ENCODE measurements at places on chromosomes 13 and 19.

- peak; percentile 36 for DNase-seq
Observed at GRCh38 chr19:50460161-50460765, 16.0 kb upstream of the EMC10 start.

GRCh38 chr13:46964789-46965527 is 68.1 kb upstream of the HTR2A start:
- peak; percentile 63 for DNase-seq

DNA sequence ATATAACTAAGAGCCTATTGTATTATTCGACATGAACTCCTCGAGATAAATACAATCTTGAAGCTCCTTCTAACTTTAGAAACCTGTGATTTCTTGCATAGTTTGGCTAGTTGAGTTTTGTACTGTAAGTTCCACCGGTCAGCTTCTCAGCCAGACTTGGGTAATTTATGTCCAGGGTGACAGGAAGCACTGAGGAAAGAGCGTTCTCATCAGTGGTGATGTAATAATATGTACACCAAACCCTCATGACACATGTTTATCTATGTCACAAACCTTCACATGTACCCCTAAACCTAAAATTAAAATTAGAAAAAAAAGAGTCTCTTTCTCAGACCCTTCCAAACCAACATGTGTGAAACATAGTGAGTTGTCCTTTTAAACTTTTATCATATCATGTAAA is 205.7 kb downstream of the KCNRG start:
- no peak for DNase-seq

GRCh38 chr13:97307118-97307881 is 85.2 kb downstream of the MBNL2 start:
- DNase-seq, result no peak

DNA sequence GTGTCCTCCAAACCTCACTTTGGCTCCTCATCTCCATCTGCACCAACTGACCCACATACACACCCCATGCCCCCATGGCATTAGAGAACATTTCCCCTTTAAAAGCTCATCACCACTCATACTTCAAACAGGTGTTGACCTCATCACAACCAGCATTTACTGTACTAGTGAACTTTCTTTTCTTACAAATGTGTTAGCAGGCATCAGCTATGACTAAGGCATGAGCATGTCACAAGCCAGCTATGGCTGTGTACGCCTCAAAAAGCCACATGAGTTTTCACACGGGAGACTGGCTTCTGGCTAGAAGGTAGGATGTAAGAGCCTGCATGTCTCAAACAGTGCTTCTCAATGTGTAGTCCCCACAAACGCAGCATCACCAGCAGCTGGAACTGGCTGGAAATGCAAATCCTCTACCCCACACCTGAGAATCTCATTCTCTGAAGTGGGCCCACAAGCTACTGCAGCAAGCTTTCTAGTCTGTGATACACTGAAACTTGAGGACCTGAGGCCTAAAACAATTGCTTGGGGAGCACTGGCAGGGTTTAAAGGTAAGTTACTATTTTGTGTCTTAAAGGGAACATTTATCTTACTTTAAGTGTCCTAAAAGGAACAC is 66.8 kb downstream of the TUBGCP3 start:
- no peak for DNase-seq

GRCh38 chr13:42345367-42345766 is 73.4 kb downstream of the AKAP11 start:
- DNase-seq, result no peak

- DNase-seq, result no peak
Observed at GRCh38 chr13:76223565-76223964, 587.4 kb downstream of the LMO7 start.

DNA sequence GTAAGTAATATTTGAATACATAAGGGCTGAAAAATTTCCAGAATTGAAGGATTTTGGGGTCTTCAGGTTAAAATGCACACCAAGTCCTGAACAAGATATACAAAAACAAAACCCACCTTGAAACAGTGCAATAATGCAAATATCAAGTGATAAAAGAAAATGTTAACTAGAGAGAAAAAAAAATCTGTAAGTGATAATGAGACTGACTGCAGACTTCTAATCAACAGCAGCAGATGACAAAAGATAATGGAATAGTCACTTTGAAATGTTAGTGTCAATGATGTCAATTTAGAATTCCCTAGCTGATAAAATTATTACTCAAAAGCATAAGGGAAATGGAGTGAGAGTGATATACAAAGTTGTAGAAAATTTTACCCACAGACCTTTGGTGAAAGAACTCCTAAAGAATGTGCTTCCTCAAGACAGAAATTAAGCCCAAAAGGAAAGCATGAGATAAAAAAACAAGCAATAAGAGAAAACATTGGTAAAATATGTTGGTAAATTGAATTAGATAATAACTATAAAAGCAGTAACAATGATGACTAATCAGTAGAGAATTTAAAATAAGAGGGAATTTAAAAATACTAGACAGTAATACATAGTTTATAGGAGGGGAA is 12.4 kb upstream of the DGKH start:
- DNase-seq, result peak; percentile 21

GRCh38 chr13:42649831-42650230 is 75.9 kb downstream of the TNFSF11 start:
- DNase-seq, result peak; percentile 47

DNA sequence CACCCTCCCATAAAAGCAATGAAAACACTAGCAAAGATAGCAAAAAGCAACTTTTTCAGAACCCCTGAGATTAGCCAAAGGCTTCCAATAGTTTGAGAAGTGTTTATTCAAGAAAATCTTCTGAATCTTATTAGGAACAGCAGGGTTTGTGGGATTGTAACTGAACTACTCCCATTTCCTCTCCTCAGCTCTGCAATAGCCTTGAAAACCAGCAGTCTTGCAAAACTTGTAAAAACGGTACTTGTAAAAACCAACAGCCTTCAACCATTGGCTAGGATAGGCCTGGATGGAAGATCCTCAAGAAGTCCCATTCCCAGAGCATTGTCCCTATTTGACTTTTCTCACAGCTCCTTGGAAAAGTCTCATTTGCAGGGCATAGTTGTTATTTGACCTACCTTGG is 12.1 kb downstream of the RNASEH2B start:
- no peak for DNase-seq

- no peak for DNase-seq
Observed at GRCh38 chr13:91684746-91685145, 286.3 kb downstream of the GPC5 start.

- DNase-seq, result no peak
Observed at GRCh38 chr19:3049089-3049488, 13.2 kb downstream of the TLE5 start.

- DNase-seq, result peak; percentile 86
Observed at GRCh38 chr13:50951366-50951765, 41.8 kb downstream of the RNASEH2B start.

GRCh38 chr19:41883463-41883820 is 458 bp downstream of the ARHGEF1 start:
- no peak for DNase-seq

- DNase-seq, result no peak
Observed at GRCh38 chr13:61830475-61830874, 414.8 kb upstream of the PCDH20 start.

- no peak for DNase-seq
Observed at GRCh38 chr19:35205733-35206323, 22.7 kb downstream of the FAM187B start.

GRCh38 chr19:6754653-6755463 is 12.4 kb downstream of the SH2D3A start:
- no peak for DNase-seq

DNA sequence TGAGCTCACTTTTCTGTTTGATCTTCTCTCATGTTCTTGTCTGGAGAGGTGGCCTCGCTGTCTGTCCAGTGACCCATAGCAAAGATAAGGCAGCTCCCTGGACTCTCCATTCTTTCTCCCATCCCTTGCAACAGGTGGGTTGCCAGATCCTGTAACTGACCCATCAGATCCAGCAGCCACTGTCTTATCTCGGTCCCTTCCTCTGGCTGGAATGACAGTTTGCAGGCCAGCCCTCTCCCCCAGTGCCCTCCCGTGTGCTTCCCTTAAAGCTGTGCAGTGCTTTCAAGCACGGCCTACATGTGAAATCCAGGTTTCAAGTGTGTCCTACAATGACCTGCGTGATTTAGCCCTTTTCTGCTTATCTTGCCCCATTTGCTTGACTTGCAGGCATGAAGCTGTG is 3.7 kb downstream of the GTF3A start:
- no peak for DNase-seq

- no peak for DNase-seq
Observed at GRCh38 chr19:42086188-42086736, 10.3 kb downstream of the ZNF574 start.

DNA sequence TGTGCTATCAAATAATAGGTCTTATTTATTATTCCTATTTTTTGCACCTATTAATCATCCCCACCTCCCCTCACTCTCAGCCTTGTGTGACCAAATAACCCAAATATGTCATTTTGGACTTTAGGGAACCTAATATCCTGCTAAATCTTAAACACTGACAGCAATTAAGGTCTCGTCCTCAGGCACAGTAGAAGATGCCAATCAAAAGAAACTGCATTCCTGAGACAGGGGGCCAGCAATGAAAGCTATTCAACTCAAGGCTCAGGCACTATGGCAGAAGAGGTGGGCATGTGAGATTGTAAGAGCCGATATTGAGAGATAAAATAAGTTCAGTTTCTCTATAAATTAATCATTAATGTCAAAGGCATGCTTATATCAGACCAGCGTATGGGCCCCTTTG is 1437.7 kb upstream of the PCDH9 start:
- DNase-seq, result no peak

GRCh38 chr13:51873837-51874236 is 12.1 kb downstream of the CCDC70 start:
- DNase-seq, result no peak

- peak; percentile 72 for DNase-seq
Observed at GRCh38 chr19:49793561-49793840, 19.6 kb downstream of the FUZ start.

DNA sequence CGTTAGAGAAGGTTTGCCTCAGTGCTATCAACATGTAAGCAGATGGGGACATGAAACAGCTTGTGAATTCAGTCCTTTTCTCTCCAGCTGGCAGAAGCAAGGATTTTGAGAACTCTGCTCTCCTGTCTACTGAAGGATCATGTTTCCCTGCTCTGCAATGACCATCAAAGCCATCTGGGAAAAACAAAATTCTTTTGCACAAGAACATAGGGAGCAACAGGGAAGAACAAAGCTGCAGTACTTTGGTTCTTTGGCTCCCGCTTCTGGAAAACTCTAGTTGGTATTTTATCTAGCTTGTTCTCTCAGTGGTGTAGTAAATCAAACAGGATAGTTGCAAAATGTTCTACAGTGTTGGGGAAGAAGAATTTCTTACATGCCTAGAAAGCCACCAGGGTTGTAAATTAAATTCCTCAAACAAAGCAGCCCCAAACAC is 270.4 kb downstream of the ENOX1 start:
- peak; percentile 83 for DNase-seq

GRCh38 chr13:94192431-94192975 is 287.0 kb downstream of the DCT start:
- peak; percentile 36 for DNase-seq

DNA sequence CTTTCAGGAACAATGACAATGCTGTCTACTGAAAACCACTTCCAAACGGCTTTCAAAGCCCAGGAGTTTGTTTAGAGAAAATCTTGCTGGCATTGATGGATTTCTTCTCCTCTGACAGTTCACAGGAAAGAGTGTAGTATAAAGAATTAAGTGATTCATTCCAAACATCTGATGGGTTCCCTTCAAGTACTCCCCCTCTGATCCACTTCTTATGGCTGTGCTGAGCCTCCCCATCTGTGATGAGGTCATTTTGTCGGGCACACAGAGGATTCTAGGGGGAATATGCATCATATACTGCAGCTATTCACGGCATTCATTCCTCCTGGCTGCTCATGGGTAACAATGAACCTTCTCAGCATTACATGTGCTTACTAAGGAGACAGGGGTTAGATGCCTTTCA is 107.9 kb downstream of the RGCC start:
- DNase-seq, result peak; percentile 95

GRCh38 chr13:103331924-103332323 is 265.7 kb upstream of the SLC10A2 start:
- no peak for DNase-seq

- no peak for DNase-seq
Observed at GRCh38 chr19:941292-942132, 15.7 kb downstream of the ARID3A start.

DNA sequence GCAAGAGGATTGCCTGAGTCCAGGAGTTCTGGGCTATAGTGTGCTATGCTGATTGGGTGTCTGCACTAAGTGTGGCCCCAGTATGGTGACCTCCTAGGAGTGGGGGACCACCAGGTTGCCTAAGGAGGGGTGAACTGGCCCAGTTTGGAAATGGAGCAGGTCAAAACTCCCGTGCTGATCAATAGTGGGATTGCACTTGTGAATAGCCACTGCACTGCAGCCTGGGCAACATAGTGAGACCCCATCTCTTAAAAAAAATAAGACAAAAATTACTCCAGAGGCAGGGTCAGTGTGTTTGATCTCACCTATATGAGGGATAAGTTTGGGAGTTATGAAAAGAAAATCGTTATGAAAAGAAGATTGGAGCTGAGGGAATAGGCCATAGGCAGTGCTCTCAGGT is 21.7 kb downstream of the PAF1 start:
- no peak for DNase-seq

GRCh38 chr19:11506967-11507366 is 1.3 kb upstream of the ZNF653 start:
- DNase-seq, result no peak

DNA sequence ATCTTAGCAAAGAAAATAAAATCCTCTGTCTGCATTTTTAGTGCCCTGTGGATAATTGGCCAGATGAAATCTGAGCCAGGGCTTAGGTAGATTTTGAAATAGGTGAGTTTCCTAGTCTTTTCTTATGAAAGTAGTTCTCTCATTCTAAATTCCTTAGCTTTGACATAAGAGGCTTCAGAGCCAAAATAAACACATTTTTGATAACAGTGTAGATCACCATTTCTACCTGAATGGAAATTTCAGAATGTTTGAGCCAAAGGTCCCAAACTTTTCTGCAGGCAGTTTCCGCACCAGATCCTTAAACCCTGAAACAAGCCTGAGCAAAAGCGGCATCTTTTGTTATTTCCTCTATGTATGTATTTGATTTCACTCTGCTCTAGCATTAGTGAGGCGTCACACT is 551.2 kb downstream of the EFNB2 start:
- no peak for DNase-seq

GRCh38 chr13:101576455-101576854 is 124.0 kb downstream of the ITGBL1 start:
- DNase-seq, result no peak

DNA sequence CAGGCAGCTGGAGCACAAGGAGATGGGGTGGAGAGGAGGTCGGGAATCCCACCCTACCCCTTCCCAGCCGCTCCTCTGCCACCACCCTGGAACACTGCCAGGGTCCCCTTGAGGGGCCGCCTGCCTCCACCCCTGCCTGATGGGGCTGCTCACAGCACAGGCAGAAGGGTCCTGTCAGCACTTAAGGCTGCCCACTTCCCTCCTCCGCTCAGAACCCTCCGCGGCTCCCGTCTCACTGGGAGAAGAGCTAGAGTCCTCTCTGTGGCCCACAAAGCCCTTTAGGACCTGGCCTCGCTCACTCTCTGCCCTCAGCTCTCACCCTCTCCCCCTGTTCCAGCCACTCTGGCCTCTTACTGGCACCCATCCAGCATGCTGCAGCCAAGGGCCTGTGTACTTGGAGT is 3.4 kb upstream of the POLD1 start:
- DNase-seq, result no peak
